ENCODE measurements at places on chromosomes 2 and 18.
A peak's percentile ranks its signal among the peaks of the same experiment; 100 is the strongest.

- no peak for DNase-seq
Measured at GRCh38 chr2:74250189-74250631, 51.8 kb downstream of the MTHFD2 start.

DNA sequence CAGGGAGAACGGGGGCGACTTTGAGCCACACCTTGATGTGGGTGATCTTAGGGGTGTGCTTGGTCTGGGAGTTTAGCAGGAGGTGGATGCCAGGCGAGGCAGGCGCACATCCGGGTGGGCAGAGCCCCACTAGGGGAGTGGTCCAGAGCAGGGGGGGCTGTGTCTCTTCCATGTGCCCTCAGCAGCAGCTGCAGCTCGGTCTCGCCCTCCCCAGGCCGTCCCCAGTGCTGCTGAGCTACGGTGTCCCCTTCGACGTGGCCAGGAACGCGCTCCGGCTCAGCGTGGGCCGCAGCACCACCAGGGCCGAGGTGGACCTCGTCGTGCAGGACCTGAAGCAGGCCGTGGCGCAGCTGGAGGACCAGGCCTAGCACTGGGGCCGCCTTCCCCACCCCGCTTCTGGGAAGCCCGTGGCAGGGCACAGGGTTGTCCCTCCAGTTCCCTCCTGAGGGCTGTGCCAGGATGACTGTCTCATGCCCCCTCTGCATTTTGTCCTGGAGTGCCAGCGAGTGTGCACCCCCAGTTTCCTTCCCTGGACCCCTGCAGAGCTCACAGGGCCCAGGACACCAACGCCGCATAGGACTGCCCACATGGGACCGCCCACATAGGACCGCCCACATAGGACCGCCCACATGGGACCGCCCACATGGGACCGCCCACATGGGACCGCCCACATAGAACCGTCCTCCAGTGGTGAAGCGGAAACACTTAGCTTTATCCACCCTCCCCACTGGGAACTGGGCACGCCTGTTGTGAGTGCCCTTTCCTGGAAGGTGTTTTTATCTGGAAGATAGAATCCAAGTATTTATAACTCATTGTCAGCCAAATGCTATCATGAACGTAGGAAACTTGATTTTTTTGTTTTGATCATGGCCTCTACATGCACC, 1.9 kb upstream of the ESPNL start:
- DNase-seq: peak; percentile 17

DNA sequence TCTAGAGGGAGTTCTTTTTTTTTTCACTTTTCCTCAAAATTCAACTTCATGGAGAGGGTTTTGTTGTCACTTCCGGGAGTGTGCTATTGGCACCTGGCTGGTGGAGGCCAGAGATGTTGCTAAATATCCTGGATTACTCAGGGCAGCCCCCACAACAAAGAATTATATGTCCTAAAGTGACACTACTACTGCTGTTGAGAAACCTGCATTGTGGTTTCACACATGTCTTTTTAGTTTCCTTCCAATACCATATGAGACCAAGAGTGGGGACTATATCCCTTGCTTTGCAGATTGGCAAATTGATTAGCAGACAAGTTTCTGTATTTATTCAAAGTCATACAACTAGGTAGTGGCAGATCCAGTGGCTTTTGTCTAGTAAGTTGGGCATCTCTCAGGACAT, 826.8 kb downstream of the TRIB2 start:
- DNase-seq: no peak

GRCh38 chr2:2708575-2709430, 377.7 kb upstream of the MYT1L start:
- DNase-seq: no peak

DNA sequence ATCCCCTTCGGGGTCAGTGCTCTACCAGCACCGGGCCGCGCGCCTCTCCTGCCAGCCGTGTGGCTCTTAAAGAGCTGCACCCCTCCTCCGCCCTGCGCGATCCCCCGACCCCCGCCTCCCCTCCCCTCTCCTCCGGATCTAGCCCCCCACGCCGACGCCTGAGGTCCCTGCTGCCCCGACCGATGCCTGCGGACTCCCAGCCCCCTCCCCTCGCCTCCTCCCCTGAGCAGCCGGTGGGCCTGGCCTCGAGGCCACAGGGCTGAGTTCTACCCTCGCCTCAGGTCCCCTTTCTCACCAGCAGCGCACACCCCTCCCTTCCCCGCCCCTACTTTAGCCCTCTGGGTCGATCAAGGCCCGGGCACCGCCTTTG, 5.8 kb upstream of the SIX3 start:
- DNase-seq: no peak

All from T1000 (cell line).